ENCODE measurements at places on chromosomes 16 and 17.
A peak's percentile ranks its signal among the peaks of the same experiment; 100 is the strongest.

DNA sequence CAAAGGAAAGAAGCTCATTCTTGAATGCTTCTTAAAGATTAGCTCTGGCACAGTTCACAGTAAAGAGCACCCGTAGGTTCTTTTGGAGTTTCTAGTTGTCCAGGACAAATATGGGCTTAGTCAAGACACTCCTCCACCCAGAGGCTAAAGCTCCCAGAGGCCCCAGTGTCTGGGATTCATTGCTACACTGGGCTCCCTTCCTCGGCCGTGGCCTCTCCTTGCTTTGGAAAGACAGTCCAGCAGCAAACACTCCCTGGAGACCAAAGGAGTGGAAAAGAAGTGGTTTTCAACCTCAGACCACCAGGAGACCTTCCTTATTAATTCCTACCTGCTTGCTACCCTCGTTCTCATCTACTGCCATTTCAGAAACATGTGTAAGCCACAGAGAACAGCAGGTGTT is 17.1 kb downstream of the PHB1 start:
- no peak for DNase-seq

- no peak for DNase-seq
Observed at GRCh38 chr17:80477647-80478478, 1.5 kb upstream of the NPTX1 start.

- no peak for DNase-seq
Observed at GRCh38 chr16:561957-562938, 2.1 kb downstream of the PRR35 start.

GRCh38 chr16:78431701-78432100 is 332.2 kb downstream of the WWOX start:
- DNase-seq: no peak

DNA sequence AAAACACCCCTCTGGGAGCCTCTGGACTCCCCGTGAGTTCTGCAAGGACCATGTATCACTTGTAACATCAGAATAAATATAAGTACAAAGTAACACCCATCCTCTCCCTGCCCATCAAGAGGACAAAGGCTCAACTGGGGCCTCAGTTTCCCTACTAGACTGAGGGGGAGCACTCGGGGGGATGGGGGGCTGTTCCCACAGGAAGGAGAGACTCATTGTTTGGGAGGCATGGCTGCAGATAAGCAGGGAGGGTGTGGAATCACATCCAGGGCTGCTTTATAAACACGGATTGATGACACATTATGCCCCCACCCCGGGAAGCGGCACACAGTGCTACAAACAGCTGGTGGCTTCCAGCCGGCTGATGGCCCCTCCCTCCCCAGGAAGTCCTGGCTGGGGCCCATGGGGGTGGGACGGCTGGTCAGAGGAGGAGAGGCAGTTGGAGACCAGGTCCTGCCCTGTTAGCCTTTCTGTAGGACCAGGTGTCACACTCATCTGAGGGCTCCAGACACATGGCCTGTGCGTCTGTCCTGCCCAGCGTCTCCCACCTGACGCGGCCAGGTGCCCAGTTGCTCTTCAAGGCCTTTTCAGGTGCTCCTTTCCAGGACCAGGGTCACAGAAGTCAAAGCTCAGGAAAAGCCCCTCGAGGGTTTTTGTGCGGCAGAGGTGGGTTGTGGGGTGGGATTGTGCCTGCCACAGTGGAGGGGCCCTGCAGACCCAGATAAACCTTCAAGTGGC is 1.3 kb upstream of the MPG start:
- DNase-seq: no peak

- DNase-seq: no peak
Observed at GRCh38 chr16:22890976-22891375, 77.0 kb downstream of the HS3ST2 start.

DNA sequence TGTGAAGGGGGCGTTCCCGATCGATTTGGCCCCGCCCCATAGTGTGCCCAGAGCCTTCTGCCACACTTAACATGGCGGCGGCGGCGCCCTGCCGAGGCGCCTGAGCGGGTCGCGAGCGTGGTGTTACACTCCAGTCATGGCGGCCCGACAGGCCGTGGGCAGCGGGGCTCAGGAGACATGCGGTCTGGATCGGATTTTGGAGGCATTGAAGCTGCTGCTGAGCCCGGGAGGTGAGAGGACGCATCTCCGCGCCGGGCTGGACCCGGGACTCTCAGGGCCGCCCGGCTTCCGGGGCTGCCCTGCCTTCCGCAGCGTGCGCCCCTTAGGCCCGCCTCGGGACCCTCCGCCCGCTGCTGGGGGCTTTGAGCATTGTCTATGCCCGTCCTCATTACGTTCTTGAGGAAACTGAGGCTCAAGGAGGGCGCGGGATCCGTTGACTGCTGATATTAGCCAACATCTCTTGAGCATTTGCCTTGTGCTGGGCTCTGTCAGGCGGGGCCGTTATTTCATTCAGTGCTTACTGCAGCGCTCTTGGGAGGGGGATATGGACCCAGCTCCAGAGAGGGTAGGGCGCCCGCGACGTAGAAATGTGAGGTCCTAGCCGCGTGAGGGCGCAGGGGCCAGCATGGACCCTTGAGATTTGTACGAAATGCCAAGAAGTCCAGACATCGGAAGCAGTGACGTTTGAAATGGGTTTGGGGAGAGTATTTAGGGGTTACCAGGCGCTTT is at the start of gene TANGO6:
TSS of gene TANGO6 (plus strand) at position 50 of the 729 bp plus-strand sequence. CDS start at position 137, 87 bp downstream.
- peak; percentile 88 for DNase-seq

DNA sequence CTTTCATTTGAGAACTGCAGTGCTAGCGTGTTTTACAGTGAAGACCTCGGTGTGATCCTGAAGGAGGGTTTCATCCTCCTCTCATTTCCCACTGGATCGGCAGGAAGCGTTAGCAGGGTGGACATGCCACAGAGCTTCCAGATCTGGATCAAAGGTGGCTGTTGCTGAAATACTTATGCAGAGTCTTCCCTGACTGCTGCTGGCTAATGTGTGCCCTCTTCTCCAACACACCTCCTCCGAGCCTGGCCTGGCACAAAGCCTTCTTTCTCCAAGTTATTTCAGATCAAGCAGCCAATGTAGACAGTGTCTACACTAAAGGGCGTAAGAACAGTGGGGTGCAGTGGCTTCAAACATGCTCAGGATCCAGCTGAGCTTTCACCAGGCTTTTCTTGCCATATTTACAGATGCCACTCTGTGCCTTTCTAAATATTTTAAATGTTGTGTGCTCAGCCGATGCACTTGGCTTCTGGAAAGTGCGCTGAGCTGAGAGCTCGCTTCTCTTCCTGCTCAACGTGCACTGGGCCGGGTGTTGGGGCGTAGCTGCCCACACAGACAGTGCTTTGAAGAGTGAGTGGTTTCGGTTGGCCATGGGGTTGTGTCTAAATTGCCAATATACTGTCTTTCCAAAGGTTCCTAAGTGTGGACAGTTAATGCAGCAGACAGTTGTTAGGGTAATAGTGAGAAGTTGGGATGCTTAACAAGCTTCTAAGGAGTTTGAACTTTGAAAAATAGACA is 2.1 kb downstream of the ZNF750 start:
- no peak for DNase-seq

GRCh38 chr16:55955845-55956244 is 80.7 kb upstream of the CES5A start:
- DNase-seq: no peak

GRCh38 chr17:72305472-72305871 is 184.7 kb downstream of the SOX9 start:
- no peak for DNase-seq

GRCh38 chr16:53821957-53822625 is 118.1 kb downstream of the FTO start:
- no peak for DNase-seq

DNA sequence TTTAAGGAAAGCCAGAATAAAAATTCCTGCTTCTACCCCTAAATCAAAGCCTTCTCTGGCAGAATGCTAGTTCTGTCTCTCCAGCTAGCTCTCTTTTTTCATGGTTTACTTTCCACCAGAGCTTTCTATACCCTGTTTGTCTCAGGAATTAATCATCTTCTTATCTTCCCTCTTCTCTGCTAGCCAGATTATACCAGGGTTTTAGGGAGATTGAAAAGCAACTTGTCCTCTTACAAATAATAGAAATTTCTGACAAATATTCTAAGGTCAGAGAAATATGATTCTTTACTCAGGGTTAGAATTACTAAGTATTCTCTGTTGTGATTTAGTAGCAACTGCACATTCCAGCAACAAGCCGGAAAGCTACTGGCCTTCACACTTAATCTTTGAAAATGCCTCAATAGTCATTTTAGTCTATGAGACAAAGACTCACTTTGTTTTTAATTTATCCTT is 166.4 kb downstream of the TANC2 start:
- no peak for DNase-seq

DNA sequence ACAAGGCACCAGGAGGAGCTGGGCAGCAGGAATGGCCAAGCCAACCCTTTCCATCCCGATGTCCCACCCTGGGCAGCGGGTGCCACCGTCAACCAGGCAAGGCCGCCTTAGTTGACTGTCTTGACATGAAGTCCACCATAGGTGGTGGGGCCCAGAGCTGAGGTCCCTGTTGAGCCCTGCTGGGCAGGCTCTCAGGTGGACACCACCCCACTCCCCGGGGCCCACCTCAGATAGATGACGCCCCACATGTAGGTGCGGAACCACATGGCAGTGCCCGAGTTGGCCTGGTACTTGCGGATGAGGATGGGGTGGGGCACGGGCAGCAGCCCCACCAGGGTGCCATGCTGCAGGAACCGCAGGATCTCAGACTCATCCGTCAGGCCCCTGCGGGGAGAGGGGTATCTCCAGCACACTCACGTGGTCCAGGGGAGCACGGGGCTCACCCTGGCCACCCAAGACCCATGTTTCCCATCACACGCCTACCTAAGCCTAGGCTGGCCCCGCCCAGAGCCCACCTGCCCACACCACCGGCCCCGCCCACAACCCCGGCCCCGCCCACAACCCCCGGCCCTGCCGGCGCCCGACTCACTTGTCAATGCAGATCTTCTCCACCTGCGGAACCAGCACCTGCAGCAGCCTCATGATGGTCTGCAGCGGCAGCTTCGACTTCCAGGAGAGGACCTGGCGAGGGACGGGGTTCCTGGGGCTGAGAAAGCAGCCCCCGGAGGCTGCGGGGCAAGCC is 16.2 kb downstream of the OTOP3 start:
- DNase-seq: no peak

DNA sequence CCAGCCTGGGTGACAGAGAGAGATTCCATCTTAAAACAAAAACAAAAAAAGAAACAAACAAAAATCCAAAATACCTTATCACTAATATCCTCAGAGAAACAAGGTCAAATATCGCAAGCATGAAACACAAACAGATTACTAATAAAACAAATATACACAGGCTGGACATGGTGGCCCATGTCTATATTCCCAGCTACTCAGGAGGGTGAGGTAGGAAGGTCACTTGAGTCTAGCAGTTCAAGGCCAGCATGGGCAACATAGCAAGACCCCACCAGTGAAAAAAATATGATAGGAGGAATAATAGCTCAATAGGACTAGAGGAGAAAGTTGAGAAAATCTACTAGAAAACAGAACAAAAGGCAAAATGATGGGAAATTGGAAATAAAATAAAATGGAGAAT is 6.9 kb upstream of the ALOX15B start:
- DNase-seq: no peak

GRCh38 chr16:1300664-1301476 is 8.6 kb upstream of the UBE2I start:
- DNase-seq: peak; percentile 52

GRCh38 chr16:30083216-30084055 is 7.6 kb downstream of the PPP4C start:
- DNase-seq: no peak

DNA sequence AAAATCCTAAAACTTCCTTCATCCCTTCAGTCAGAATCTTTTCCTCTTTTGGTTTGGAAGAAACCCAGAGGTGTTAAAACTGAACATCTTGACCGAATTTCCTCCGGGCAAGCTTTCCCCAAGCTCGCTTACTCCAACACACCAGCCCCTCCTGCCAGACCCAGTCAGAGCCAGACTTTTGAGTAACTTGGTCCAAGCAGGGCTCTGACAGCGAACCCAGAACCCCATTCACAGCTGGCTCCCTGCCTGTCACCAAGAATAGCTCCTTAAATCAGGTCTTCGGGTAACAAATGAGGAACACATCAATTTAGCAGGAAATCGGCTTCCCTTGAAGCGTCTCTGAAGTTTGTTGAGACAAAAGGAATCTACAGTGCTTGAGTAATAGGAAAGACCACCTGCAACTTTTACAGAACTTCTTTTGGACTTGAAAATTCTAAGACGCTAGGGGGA is 27.3 kb downstream of the GAS7 start:
- no peak for DNase-seq

- DNase-seq: no peak
Observed at GRCh38 chr17:64328859-64329531, 61.7 kb downstream of the PECAM1 start.

DNA sequence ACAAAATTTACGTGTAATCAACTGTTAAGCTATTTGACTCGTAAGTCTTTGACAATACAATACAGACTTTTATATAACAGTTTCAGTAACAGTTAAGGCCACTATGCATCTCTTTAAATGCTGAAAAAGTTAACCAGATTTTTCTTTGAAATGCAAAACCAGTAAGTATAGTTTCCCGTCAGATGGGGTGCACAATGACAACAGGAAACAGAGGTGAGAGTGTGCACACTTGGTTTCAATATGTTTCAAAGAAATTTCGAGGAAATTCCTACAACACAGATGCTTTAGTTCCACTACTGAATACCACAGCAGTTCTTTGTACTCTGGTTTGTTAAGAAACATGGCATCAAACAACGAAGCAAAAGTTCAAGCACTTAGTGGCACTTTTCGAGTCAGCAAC is 48.4 kb downstream of the RNF157 start:
- DNase-seq: no peak

GRCh38 chr16:84475643-84476240 is 28.7 kb downstream of the MEAK7 start:
- DNase-seq: no peak

- DNase-seq: no peak
Observed at GRCh38 chr16:54175552-54176375, 110.8 kb downstream of the IRX3 start.

DNA sequence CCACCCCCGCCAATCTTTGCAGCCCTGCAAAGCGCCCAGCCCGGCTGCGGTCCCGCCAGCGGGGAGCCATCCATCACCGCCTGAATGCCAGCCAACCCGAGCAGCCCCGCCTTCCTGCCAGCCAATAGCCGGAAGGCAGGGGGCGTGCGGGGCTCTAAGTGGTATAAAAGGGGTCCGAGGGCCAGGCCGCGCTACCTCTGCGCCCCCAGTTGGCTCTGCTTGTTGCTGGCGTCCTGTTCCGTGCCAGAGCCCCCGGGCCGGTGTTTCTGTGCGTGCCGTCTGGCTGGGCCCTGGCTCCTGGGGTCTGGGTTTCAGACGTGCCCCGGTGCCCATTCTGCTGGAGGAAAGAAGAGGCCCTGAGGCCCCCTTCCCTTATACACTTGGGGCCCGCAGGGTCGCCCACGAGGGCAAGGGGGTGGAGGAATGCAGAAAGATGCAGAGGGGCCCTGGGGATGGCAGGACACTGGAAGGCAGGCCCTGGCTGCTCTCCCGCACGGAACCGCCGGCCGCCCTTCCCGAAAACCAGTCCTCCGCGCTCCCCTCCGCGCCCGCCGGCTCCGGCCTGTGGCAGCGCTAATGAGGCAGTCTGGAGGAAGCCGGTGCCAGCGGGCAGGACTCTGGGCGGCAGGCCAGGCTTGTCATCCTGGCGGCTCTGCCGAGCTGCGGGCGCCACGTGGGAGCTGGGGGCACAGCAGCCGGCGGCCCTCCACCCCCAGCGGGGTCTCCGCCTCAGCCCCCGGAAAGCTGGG is 14.0 kb downstream of the COPZ2 start:
- no peak for DNase-seq
